ENCODE measurements at places on chromosomes 12 and 14.

DNA sequence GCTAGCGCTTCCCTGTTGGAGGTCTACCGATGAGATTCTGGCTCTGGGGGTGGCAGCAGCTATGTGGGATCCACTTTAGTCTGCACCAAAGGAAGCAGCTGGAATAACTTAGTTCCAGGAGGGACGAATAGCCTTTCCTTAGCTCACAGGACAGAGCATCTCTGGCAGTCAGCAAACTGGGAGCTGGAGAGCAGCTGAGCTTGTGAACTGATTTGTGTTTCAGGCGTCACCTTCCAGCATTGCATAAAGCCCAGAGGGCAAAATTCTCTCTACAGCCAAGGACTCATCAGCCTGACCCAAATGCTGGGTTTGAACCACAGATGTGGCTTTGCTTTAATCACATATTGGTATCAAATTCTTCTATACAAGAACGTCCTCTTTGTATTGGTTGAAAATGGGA lies 81.9 kb upstream of the PELI2 start:
- DNase-seq, result no peak

GRCh38 chr14:103894034-103894722 lies 34.1 kb upstream of the TDRD9 start:
- DNase-seq, result no peak

DNA sequence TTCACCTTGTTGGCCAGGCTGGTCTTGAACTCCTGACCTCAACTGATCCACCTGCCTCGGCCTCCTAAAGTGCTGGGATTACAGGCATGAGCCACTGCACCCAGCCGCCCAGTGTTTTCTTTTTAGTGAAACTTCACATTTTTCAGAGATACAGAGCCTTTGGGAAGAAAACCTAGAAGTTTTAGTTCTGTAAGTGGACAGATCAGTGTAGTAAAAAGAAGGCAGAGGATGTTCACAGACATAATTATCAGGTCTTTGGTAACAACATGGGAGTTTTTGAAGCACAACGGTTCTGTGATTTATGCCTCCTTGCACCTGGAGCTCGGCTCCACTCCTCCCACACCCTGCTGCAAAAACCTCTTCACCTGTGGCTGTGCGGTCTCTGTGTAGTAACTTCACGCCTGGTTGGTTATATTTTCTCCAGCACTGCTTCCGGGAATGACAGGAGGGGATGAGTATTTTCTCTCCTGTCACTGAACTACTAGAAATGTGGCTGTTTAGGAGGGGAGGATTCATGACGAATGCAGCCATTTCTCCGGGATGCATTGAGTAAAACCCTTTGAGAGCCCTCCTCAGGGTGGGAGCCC lies 67.0 kb downstream of the ARF6 start:
- DNase-seq, result peak; percentile 23

DNA sequence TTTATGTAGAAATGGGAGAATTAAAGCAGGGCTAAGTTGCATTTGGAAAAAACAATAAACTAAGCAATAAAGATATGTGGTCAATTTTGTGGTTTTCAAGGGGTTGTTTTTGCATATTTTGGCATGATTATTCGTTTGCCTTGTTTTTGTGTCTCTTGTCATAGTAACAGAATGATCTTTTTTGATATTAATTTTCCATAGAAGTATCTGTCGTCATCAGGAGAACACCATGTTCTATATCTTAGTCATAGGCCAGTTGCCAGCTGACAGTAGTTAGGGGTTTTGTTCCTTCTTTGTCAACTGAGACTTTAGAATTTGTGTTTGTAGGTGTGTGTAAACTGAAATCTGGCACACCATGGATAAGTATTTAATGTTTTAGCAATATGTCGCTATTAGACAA lies 1354.8 kb downstream of the LRFN5 start:
- DNase-seq, result no peak

- no peak for DNase-seq
Observed at GRCh38 chr14:59377991-59378601, 87.1 kb downstream of the GPR135 start.

DNA sequence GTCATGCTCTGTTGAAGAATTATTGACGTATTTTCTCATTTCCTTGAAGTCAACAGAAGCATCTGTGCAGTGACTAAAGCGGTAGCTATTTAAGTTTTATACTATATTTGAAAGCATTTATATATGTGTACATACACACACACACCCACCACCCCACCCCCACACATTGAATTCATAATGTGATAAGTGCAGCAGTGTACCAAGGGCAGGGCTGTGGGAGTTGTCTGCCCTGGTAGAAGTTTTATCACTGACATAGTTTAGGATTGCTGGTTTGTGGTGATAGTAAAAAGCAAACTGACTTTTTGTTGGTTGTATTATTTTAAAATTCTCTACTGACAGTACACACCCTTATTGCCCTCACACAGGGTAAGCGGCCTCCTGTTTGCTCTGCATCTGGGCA lies 39.1 kb downstream of the GAS2L3 start:
- DNase-seq, result no peak

DNA sequence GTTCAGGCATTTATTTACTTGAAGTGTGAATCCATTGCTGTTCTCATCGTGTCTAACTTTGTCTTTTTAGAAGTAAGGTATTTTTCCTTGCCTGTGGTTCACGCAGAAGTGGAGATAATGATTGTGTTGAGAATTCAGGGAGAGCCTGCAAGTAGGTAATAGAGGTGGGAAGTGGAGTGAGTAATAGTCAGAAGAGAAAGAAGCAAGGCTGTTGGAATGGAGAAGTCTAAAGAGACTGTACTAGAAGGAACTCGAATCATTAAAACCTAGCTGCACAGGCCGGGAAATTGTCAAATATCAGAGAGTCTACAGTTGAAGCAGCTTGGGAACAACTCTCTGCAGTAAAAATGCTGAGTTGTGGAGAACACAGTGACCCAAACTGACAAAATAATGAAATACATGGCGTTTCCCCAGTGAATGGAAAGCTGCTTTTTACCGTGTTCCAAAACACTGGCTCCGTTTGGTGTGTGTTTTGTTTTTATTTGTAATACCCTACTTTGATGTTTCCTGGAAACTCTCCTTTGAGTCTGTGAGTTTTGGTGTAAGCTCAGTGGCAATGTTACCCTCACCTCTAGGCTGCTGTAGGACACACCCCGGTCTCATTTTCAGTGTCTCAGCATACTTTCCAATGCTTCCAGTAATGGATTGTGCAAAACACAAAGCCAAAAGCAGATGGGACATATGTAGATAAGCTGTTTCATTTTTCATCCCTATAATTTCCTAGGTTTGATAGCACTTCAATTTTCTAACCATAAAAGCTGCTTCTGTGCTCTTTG lies 146.6 kb downstream of the CRADD start:
- no peak for DNase-seq

DNA sequence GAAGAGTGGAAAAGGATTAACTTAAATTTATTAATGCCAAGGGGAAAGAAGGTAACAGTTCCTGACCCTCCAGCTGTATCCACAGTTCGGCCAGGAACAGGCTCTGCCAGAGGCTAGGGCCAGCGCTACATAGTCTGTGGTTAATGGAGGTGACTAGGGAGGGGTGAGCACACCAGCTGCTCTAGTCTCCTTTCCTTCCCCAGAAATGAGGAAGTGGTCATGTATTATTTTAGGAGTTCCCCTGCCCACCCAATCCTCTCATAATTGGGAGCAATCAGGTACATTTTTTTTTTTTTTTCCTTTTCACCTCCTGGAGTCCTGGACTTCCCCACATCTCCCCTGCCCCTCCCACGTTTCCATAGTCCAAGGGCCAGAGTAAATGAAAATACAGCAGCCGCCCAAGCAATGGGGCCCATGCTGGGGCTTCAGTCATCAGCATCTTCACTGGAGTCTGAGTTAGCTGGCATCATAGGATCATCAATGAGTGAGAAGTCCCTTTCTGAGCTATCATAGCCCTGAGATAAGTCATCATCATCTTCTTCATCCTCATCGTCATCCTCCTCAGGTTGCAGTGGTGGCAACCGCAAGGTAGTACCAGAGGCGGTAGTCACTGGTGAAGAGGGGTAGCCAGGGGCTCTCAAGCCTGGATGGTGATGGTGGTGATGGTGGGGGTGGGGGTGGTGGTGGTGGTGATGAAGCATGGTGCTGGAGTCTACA lies 1.5 kb upstream of the SUPT16H start:
- DNase-seq, result no peak

DNA sequence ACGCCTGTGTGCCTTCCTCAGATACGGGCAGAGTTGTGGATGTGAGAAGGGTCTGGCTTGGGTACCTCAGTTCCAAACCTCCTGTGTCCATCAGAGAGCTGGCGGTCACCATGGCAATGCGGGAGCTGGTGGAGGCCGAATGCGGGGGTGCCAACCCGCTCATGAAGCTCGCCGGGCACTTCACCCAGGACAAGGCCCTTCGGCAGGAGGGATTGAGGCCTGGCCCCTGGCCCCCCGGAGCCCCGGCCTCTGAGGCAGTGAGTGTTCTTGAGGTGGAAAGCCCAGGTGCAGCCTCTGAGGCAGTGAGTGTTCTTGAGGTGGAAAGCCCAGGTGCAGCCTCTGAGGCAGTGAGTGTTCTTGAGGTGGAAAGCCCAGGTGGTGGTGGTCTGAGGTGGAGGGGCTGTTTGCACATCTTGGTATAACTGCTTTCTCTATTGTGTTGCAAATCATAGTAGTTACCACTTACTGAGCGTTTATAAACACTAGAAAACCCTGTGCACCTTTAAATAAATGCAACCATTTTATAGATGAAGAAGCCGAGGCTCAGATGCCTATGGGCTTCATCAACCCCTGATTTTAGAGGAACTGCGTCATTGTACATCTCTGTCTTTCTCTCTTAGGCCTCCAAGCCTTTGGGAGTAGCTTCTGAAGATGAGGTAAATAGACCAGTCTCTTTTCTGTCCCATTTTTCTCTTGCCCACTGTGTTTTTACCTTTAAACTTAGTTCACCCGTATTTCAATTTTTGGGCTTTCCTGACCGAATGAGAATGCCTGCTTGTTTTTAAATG lies 976 bp downstream of the PEX5 start:
- DNase-seq, result peak; percentile 31

GRCh38 chr14:54688229-54688628 lies 121.3 kb downstream of the SAMD4A start:
- peak; percentile 37 for DNase-seq

DNA sequence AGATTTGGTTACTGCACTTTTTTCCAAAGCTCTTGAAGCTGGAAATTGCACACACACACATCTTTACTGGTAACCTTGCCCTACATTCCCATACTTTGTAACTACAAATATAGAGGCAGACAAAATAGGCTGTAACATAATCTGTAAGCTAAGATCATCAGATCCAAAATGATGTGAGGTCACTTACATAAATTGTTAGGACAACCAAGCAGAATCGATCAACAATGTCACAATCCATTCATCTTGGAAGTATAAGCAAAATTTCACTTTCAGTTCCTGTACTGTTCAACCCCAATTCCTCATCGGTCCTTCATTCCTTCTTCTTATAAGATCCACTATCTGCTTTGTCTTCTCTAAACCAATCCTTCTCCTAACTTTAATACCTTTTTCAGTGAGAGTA lies 72.6 kb downstream of the EPS8 start:
- DNase-seq, result no peak

DNA sequence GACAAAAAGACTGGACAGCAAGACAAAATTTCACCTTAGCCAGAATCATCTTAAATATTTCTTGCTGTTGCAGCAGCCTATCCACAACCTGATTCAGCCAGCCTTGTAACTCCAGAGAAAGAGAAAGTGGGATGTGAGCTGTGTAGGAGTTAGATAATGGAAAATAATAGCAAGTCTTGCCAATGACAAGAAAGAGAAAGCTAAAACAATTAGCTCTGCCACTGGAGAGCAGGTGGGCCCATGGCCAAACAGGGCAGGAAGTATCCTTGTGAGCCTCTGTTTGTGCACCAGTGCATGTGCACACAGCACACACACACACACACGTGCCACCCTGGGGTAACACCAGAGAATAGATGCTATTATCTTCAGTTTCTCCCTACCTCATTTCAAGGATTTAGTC lies 106.0 kb upstream of the CCDC196 start:
- no peak for DNase-seq

- peak; percentile 99 for DNase-seq
Observed at GRCh38 chr14:52552063-52552988, at the start of the genes GPR137C and TXNDC16. GPR137C (plus strand) TSS chr14:52552836; CDS start chr14:52553148, 312 bp downstream. TXNDC16 (minus strand) TSS chr14:52552505; CDS start chr14:52543557, 8,948 bp downstream.

- no peak for DNase-seq
Observed at GRCh38 chr12:113770389-113770865, 195.7 kb downstream of the RBM19 start.

- DNase-seq, result no peak
Observed at GRCh38 chr12:26278666-26279065, 83.3 kb downstream of the SSPN start.

DNA sequence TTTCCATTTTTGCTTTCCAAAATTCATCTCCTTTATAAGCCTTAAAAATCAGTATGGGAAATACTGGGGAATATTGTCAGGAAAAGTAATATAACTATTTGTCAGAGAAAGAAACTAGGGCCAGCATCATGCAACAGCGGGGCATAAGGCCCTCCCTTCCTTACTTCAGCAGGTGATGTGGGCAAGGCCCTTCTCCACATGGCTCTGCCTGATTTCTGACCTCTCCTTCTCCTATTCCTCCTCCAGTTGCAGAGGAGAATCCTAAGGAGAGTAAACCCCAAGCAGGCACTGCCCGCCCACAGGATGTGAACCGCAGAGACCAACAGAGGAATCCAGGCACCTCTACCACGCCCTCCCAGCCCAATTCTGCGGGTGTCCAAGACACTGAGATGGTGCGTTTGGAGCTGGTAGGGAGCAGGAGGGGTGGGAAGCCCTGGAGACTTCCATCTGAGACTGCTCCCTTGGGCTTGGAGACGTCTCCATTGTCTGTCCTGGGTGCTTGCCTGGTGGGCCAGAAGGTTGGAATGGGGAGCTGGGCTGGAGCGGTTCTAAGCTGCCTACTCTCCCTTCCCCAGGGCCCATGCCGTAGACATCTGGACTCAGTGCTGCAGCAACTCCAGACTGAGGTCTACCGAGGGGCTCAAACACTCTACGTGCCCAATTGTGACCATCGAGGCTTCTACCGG lies 2.7 kb upstream of the SOAT2 start:
- DNase-seq, result no peak

- DNase-seq, result no peak
Observed at GRCh38 chr14:90666571-90666970, 149.7 kb downstream of the TTC7B start.

DNA sequence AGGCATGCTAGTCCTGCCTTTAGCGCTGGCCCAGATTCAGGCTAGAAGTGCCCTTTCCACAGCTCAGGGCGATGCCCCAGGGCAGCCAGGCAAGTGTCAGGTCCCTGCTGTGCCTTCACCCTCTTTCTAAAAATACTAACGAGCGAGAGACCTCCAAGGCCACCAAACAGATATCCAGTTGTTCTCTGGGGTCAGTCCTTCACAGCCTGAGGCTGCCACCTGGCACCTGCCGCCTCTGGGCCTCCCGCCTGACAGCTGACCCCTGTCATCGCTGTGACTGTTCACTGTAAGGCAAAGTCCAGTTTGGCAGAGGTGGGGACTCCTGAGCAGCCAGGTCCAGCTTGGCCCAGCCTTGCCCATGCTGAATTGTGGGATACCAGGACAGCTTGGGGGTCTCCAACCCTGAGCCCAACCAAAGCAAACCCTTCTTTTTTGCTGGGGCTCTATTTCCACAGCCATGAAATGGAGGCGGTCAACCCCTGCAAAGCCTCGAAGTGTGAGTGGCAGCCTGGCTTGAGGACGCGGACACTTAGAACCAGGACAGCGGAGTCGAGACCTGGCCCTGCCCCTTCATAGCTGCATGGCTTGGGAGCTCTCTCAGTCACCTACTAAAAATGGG lies 79.9 kb downstream of the NINJ2 start:
- DNase-seq, result no peak
